Activated naive CD4-positive, alpha-beta T cell treated with anti-CD3 and anti-CD28 coated beads, Interleukin-2, amount 50 U/mL, for 72 hours (primary cell): ENCODE measurements at places on chromosomes 4 and X.
A peak's percentile ranks its signal among the peaks of the same experiment; 100 is the strongest.

GRCh38 chr4:5611750-5612149 is 96.6 kb downstream of the EVC2 start:
- DNase-seq: no peak

- DNase-seq: no peak
Measured at GRCh38 chr4:7938266-7938608, 1.4 kb downstream of the AFAP1 start.

GRCh38 chr4:95108883-95109421 is 351.2 kb downstream of the BMPR1B start:
- no peak for DNase-seq

- peak; percentile 71 for DNase-seq
Measured at GRCh38 chrX:107672955-107673378, 44.7 kb downstream of the PRPS1 start.

GRCh38 chr4:36241771-36242170 is 2.5 kb downstream of the ARAP2 start:
- no peak for DNase-seq

DNA sequence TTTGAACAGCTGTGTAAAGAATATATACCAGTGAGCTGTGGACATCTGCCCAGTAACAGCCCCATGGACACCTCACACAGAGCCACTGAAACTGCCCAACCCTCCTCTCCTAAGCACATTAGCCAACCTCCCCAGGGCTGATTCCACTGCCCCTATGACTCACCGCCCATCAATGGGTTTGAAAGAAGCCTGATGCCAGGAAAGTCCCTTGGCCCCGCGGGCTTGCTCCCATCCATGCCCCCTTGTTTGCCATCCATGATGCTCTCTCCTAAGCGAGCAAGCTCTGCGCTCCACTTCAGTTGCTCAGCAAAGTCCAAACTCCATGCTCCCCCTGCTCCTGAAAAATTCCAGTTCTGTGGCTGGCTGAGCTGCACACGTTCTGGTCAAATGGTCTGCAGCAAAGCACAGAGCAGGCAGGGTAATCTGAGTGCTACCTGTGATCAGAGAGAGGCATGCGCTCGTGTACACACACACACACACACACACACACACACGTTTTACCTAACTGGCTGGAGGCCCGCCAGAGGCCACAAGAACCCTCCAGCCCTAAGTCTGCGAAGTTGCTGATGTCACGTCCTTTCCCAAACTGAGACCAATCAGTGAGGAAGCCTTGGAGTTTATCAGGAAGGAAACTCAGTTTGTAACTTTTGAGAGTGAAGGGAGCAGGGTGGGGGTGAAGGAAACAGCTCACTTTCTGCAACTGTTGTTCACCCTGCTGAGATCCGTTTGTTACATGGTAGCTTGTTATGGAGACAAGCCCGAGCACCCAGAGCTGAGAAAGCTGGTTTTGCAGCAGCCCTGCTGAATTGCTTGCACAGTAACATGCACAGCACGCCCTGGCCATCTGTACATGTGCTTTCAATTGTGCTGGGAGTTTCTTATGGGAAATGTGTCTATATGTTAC is at the start of gene ASB9:
Gene ASB9, minus strand, starts transcription at position 466 of the 904 bp plus-strand sequence. Its CDS starts 209 bp downstream, at position 257.
- no peak for DNase-seq

- no peak for DNase-seq
Measured at GRCh38 chr4:167893531-167893930, 198.8 kb upstream of the ANXA10 start.

GRCh38 chrX:40973619-40974018 is 111.6 kb upstream of the USP9X start:
- DNase-seq: no peak

- DNase-seq: no peak
Measured at GRCh38 chr4:10295301-10295700, 161.9 kb downstream of the ZNF518B start.

DNA sequence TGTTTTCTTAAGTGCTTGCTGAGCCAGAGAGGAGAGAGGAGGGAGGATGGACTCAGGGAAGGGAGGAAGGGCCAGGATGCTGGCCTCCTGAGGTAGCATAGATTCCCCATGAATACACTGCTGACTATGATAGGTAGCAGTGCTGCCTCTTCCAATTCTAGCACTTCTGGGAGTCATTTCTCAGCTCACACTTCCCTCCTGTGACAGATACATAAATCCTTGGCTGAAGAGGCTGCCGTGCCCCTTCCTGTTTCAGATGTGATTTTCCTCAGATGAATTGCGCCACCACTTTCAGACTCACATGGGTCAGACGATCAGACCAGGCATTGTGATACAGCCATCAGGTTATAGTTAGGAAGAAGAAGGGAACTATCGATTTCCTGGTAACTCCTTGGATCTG is 22.4 kb downstream of the TSC22D3 start:
- no peak for DNase-seq

DNA sequence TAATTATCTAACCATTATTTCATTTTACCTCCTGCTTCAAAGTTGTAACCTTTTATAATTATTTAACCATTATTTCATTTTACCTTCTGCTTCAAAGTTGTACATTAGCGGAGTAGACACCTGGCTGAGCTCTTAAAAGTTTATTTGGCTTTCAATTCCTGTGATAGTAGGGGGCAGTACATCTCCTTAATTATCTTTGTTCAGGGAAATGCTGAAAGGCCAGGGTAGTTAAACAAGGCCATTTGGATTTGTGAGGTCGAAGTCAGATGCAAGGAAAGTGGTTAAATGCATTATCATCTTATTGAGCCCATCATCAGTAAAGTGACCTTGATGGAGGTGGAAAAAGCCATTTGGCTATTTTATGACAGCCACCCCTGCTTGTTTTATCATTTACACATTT is 210.6 kb downstream of the TENM3 start:
- no peak for DNase-seq

DNA sequence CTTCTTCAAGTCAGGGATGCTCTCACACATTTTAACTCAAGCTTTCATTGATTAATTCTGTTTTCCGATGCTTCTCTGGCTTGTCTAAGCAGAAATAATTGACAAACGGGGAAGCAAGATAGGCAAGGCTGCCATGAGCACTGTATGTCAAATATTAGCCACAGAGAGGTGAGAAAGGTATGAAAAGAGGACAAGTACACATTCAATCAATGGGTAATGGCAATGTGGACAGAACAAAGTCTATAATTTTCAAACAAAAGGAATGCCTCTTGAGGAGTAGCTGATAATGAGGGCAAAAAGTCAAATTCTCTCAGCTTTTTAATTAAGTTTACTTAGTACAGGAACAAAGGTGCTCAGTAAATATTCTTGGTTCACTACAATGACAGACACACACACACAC is 19.6 kb downstream of the COX7B2 start:
- DNase-seq: no peak

DNA sequence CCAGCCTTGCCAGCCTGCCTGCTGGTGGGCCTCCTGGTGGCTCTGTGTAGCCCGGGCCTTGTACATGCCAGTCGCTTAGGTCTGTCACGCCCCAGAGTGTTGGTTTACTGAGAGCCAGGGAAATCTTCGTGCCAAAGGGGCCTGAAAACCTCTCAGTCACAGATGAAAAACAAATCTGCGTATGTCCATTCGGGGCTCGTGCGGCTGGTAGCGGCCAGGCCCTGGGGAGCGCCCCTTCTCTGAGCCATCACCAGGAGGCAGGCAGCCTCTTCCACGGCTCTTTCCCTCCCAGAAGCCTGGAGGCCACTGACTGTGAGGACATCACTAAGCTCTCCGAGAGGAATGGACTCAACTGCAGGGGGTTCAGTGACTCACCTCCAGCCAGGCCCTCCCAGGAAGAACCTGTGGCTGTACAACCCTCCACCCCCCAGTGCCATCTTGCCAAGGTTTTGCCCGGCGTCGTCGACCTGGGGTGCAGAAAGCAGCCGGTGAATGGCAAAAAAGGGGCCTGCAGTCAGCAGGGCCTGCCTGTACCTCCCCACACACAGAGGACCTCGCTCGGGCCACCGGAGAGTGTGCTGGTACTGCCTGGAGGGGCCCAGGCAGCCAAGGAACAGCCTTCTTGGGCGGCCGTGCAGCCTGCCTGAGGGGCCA is 162.2 kb downstream of the BCOR start:
- DNase-seq: no peak

DNA sequence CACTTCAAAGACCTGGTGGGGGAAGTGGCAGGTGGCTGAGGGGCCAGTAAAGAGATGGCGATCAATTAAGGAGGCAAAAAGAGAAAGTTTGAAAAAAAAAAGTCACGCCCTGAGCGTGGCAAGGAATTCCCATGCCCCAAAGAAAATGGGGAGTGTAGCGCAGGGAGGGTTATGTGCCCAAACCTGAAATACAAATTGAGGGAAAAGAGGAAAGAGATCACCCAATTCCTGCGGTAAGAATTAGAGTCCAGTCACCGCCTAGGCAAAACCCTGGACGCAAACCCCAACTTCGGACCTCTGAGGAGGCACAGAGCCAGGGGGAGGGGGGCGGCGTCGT is 595 bp downstream of the ENOX2 start:
- DNase-seq: no peak

GRCh38 chrX:30270639-30271038 is 23.7 kb downstream of the MAGEB1 start:
- no peak for DNase-seq

GRCh38 chr4:77921701-77922100 is 59.1 kb downstream of the MRPL1 start:
- DNase-seq: no peak

- no peak for DNase-seq
Measured at GRCh38 chr4:95289028-95289634, 259.6 kb downstream of the UNC5C start.

GRCh38 chr4:177546745-177547144 is 104.5 kb upstream of the AGA start:
- no peak for DNase-seq

DNA sequence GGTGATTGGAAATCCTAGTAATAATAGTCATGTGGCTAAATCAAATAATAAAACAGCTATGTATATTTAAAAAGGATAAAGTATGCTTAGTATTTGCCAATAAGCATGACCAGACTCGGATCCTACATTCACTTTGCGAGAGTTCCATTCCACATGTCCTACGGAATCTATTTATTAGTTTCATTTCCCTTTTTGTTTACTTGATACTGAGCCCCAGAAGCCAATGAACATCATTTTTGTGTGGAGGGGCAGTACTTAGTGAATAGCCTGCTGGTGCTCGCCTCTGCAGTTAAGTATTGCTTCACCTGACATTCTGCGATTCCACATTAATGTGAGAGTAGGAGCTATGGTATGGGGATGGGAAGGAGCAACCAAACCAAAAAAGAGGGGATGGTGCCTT is 58.5 kb upstream of the NAP1L5 start:
- no peak for DNase-seq

GRCh38 chr4:141174457-141174856 is 41.2 kb upstream of the RNF150 start:
- DNase-seq: no peak

DNA sequence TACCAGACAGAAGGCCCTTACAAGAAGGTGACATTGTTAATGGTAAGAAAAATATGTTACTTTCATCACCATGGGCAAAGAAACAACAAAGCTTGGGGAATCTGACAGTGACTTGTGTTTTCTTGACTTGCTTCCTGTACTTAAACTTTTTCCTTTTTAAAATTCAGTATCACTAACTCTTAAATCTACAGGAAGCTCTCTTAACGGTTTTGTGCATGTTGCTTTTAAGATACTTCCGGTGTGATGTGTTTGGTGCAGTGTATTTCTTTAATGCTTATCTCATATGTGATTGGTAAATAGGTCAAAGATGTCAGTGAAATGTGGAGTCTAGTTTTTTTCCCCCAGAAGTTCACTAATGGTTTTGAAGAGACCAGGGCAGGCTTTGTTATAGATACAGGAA is 45.2 kb downstream of the ADH5 start:
- no peak for DNase-seq

- DNase-seq: no peak
Measured at GRCh38 chrX:21469071-21469470, 94.9 kb downstream of the CNKSR2 start.

GRCh38 chr4:123507376-123507775 is 110.8 kb downstream of the SPRY1 start:
- DNase-seq: no peak

GRCh38 chr4:158845311-158846041 is 76.7 kb downstream of the FNIP2 start:
- no peak for DNase-seq

DNA sequence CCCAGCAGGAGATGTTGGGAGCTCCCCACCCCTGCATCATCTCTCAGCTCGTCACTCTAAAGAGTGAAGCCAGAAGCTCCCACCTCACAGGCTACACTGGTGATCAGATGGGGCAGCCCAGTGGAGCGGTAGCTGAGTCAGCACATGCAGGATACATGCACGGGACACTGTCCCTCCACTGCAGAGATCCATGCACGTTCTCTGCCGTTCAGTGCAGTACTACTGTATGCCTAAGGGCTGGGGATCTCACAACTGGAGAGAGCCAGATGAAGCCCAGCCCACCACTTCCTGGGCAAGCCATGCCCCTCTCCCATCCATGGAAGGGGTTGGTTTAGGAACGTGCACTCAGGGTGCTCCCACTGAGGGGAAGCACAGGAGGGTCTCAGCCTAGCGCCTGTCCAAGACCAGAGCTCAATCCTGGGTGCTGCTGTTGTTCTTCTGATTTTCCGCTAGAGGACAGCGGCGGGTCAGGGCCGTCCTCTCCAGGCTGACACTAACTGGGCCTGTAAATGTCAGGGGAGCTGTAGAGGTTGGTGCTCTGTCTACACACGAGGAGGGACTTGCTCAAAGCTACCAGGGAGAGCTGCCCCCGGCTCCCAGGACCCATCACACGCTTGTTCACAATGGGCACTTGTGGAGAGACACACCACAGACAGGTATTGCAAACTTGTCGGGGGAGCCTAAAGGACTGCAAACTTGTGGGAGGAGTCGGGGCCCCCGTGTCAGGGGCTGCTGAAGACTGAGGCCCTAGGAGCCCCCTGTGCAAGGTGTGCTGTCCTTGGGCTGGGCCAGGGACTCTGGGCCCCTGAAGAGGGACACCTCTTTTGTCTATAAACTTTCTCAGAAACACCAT is 18.2 kb upstream of the ABLIM2 start:
- DNase-seq: peak; percentile 36

- DNase-seq: no peak
Measured at GRCh38 chr4:14726877-14727361, 275.4 kb upstream of the CPEB2 start.

GRCh38 chrX:925652-926061 is 286.8 kb downstream of the CRLF2 start:
- DNase-seq: no peak

DNA sequence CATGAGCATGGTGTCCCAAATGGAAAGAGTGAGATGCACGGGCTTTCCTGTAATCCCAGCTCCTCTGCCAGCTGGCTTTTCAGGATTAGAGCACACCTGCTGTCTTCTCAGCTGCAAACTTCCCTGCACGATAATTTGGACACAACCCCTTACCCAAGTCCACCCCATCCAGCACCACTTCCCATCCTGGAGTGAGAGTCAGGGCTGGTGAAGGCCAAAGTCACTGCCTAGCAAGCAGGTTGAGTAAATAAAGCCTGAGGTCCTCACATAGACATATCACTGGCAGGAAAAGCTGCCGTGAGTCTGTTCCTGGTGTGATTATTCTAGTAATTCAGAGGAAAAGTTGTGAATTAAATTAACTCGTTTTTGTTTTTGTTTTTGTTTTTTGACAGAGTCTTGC is 113.9 kb upstream of the MBNL3 start:
- no peak for DNase-seq

DNA sequence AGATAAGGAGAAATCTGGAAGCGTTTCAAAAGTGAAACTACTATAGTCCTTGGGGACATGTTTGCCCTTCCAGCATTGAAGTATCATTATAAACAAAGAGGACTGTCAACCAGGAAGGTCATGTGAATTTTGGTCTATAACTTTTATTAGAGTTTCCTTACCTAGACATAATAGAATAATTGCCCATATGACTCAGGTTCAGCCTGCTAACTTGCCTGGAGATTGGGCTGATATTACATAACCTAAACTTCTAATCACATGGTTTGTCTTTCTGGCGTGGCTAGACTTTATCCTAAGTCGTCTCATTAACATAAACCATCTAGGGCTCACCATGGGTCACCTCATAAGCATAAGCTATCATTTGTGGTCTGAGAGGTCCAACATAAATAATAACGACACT is 775.9 kb downstream of the CENPC start:
- DNase-seq: no peak
